Thyroid gland (tissue), 4 donors: ENCODE measurements at places on chromosomes 6 and 20.

GRCh38 chr6:134550604-134551003 lies 232.7 kb upstream of the SGK1 start:
- no peak for DNase-seq

- peak; percentile 59 for DNase-seq
These were observed 90.7 kb upstream of the ARID1B start for GRCh38 chr6:156686301-156686994.

DNA sequence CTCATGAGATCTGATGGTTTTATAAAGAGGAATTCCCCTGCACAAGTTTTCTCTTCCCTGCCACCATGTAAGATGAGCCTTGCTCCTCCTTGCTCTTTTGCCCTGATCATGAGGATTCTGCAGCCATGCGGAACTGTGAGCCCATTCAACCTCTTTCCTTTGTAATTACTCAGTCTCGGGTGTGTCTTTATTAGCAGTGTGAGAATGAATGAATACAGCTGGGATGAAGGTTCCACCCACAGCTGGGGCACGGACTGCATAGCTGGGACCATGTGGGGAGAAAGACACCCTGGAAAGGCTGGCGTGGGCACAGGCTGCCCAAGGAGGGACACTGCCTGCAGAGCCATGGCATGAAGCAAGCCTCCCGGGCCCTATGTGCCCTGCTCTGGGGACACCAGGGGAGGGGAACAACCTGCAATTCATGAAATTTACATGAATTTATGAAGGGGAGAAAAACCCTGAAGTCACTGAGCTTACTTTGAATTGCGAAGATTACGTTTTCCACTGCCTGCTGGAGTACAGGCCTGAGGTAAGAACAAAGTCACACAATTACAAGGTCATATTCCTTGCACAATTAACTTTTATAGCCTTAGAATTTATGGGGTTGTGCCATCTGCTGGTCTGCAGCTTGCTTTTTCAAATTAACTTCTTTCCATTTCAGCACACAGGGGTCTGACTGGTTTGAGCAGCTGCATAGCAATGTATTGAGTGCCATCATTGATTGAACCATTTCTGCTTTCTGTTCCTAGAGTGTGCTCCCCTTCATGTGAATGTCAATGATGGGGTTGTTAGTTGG lies 46.2 kb downstream of the SLC22A1 start:
- no peak for DNase-seq

- DNase-seq = no peak
These were observed 36.6 kb upstream of the BTN3A2 start for GRCh38 chr6:26328265-26328844.

GRCh38 chr6:44457596-44457995 lies 70.1 kb downstream of the CDC5L start:
- DNase-seq = no peak
